Upper lobe of right lung (tissue), 1 donor: ENCODE measurements at places on chromosomes 2 and 18.

GRCh38 chr2:47771211-47771610 is 11.7 kb upstream of the MSH6 start:
- no peak for DNase-seq

DNA sequence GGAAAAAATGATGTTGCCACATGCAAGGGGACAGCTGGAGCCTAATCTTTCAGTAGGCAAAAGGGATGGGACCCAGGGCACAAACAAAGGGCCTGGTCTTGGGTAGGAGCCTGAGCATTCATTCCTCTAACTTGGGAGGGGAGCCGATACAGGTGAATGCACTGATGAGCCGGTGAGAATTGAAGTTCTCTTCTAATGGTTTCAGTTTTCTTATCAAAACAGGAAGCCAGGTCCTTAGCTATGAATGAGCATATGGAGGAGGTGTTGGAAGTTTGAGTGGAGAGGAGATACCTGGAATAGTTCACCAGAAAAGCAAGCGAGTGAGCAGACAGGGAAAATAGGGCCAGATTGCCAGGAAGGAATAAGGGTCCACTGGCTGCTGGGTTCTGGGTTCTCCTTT is 10.1 kb downstream of the DPP4 start:
- no peak for DNase-seq

GRCh38 chr2:219289195-219289536 is 10.0 kb downstream of the DNAJB2 start:
- DNase-seq = peak; percentile 15

GRCh38 chr2:128090575-128090944 is 440 bp upstream of the UGGT1 start:
- no peak for DNase-seq

DNA sequence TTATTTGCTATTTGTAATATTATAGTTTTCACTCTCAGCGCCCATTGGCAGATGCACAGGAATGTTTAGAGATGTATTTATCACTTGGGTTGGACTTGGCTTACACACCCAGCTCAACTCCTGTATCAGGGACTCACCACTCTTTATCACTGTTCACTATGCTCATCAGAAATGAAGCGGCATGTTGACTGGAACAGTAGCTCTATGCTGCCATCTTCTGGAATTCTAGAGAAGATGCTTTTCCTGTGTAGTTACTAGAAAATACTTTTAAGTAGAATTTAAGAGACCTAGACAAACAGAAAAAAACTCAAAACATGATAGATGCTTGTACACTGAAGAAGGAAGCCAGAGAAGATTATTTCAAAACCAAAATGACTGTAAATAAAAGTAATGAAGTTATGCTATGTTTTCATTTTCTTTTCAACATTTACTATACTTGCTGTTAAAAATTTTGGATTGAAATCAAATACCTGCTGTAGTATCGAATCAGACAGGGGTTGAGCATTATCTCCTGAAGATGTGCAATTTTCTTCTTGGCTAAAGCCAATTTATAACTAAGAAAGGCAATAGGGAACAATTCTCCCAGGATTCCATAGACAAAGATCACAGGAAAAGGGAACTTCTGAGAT is 47.4 kb upstream of the NXPH2 start:
- DNase-seq = no peak

- no peak for DNase-seq
These were observed 369.2 kb upstream of the PKDCC start for GRCh38 chr2:41678639-41679038.

DNA sequence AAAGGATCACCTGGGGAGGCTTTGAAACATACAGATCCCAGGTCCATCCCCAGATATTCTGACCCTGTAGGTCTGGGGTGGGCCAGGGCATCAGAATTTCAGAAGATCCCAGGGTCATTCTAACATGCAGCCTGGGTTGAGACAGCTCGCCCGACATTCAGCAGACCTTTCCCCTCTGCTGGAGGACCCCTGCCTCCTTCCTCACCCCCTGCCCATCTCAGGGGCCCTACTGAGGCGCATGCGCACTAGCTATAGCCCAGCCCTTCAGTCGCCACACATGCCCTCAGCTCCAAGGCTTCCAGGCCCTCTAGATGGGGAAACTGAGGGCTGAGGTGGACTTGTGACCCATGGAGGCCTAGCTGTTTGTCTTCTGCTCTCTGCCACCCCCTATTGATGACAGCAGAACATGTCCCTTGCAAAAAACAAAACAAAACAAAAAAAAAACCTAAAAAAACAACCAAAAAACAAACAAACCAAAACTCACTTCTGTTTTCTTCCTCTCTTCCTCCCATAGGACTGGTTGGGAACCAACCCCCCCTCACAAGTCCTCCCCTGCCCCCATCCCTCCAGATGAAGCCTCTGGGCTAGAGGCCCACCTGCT is 91.3 kb downstream of the ZBTB7C start:
- peak; percentile 45 for DNase-seq

DNA sequence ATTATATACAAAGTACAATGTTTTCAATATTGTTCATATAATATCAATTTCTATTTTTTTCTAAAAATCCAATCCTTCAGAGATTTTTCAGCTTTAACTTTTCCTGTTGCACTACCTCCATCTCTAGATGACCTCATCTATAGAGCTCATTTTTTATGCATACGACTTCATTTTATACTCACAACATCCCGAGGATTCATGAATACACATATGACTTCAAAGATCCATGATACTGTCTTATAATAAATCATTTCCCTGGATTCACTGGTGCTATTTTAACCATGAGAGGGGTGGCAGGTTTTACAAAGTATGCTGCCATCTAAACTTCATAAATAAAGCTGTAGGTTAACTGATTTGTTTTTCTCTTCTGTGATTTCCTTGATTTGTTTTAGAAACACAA is 694.6 kb downstream of the EPHA4 start:
- DNase-seq = no peak

DNA sequence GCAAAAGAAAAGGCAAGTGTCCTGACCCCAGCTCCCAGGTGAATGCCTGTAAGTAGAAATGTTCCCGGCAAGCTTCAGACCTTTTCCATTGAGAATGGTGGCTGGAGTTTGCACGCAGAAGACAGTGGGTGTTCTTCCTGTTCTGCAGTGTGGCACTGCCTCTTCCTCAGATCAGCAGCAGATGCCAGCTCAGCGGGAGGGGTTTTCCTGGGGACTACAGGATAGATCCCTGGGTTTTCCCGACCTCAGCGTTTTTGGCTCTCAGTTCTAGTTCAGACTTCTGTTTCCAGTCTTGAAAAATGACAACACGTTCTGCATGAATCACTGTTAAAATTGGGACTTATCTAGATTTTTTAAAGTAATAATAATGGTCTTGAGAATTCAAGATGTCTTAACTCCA is 39.2 kb downstream of the GRHL1 start:
- DNase-seq = no peak

DNA sequence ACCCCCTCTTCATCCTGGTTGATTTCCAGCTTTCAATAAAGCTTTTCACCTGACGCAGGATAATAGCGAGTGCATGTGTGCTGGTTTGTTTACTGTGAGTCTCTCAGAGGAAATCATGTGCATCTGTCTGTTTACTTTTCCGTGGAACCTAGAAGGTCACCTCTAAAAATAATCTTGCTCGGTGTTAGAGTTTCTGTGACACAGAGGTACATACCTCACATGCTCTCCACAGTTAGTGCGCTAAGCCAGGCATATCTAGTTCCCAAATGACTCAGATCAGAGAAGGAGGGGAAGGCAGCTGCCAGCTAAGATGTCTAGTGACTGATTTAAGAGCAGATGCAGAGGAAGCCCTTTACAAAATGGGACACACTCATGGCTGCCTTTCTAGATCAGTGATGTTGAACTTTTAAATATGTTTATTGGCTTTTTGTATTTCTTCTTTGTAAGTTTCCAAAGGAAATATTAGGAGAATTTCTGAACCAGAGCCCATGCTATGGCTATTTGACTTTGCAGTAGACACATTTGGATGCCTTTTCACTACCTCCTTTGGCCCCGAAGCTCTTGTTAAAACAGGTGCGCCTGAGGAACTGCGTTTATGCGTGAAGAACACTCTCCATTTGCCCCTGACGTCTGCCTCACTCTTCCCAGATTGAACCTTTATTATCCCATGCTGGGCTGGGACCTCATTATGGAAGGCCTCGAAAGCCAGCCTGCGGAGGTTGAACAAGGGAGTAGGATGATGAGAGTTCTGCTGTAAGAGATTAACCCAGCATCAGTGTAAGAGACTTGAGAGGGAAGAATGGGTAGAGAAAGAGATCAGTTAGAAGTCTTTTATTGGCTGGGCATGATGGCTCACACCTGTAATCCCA is 145.6 kb downstream of the FAM161A start:
- no peak for DNase-seq

- no peak for DNase-seq
These were observed 289.2 kb downstream of the PHLPP1 start for GRCh38 chr18:63004466-63005089.

DNA sequence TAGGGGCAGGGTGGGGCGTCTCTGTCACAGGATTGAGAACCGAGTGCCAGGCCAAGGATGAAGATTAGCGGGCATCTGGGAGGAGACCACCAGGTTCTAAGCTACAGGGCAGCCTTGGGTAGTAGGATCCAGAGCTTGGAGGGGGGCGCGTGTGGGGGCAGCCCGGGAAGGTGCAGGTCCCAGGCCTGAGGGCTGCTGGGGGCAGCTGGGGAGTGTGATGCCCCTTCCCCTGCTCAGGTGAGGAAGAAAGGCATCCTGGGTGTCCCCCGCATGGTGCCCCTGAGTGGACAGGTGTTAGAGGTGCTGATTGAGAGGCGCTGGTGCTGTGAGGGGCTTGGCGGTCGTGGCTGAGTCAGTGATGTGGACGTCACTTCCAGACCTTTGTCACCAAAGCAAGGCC is 33.9 kb upstream of the MBP start:
- no peak for DNase-seq

- peak; percentile 75 for DNase-seq
These were observed at the start of gene CAVIN2 for GRCh38 chr2:191846515-191847476. TSS of gene CAVIN2 (minus strand) at chr2:191847088. CDS start at chr2:191846925, 163 bp downstream.

DNA sequence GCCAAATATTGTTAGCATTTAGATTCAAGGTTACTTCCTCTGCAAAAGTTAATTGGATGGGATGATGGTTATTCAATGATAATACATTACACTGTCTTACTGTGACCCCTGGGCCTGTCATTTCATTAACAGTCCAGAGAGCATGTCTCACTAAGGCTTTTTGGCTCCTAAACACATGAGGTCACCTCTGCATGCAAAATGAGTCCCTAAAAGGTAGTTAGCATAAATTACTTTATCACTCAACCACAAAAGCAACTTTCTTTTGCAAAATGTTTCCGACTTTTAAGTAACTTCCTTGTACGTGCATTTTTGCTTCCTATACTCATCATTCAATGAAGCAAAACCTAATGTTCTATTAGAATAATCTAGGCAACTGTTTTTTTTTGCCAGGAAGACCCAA is 16.8 kb upstream of the AGFG1 start:
- no peak for DNase-seq

GRCh38 chr2:224682134-224682533 is 34.0 kb downstream of the CCDC195 start:
- no peak for DNase-seq

DNA sequence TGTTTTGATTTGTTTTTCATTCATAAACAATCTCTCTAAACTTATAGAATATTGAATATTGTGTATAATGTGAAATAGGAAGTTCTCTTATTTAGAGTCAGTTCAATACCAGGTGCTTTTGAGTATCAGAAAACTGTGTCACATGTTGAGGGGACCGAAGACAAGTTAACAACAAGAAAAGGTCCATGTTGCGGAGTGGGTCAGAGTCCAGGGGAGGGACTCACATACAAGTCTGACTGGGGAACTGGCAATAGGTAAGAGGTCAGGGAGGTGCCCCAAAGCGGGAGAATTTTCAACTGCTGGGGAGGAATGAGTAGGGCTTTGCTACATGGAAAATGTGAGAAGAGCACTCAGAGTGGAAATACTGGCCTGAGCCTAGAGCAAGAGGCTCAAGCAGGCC is 19.8 kb upstream of the BCL11A start:
- DNase-seq = no peak

DNA sequence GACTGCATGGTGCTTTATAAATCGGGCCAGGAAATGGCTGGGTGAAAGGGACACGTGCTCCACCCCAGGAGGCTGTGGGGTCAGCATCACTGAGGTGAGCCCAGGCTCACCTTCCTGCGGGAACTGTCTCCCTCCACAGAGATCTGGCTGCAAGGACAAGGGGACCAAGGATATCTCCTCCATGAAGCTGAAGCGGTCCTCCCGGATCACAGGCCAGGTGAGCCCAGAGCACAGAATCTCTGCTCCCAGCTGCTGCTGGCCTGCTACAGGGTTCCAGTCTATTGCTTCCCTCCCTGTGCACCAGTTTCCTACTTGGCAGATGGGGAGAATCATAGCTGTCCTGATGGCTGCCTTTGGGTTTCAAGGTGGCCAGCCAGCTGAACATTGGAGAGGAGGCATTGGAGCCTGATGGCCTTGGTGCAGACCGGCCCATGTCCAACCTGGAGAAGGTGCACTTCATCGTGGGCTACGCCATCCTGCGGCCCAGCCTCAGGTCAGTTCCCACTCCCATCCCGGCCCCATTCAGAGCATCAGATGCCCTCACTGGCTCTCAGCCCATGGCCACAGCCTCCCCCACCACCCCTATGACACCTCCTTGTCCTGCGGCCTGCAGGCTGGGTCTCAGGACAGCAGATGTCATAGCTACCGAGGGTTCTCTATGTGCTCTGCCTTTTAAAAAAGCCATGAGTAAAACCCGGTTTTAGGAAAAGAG is 33.7 kb upstream of the GPR17 start:
- no peak for DNase-seq

- no peak for DNase-seq
These were observed 363.8 kb downstream of the NCKAP5 start for GRCh38 chr2:133204421-133204820.

- DNase-seq = no peak
These were observed 8.1 kb downstream of the ACKR3 start for GRCh38 chr2:236577481-236578410.

DNA sequence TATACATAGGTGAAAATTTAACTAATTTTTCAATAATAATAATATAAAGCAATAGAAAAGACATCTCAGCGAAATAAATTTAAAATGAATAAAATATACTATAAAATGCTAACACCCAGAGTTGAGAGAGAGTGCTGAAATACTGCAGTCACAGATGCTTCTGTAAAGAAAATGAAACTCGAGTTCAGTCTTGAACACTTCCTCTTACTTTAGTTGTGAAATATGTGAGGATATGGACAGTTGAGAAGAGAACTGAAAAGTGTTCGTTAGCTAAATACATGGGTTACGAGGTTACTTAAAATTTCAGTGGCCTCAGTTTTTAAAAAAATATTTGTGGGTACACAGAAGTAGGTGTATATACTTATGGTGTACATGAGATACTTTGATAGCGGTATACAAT is 106.8 kb downstream of the DNAH7 start:
- no peak for DNase-seq
